ENCODE measurements at places on chromosomes 1 and 21. TPM values are rescaled to one million over a fixed set of nuclear protein-coding genes. Genes with fewer than 3 reads are reported as not detected.
A peak's percentile ranks its signal among the peaks of the same experiment; 100 is the strongest.

DNA sequence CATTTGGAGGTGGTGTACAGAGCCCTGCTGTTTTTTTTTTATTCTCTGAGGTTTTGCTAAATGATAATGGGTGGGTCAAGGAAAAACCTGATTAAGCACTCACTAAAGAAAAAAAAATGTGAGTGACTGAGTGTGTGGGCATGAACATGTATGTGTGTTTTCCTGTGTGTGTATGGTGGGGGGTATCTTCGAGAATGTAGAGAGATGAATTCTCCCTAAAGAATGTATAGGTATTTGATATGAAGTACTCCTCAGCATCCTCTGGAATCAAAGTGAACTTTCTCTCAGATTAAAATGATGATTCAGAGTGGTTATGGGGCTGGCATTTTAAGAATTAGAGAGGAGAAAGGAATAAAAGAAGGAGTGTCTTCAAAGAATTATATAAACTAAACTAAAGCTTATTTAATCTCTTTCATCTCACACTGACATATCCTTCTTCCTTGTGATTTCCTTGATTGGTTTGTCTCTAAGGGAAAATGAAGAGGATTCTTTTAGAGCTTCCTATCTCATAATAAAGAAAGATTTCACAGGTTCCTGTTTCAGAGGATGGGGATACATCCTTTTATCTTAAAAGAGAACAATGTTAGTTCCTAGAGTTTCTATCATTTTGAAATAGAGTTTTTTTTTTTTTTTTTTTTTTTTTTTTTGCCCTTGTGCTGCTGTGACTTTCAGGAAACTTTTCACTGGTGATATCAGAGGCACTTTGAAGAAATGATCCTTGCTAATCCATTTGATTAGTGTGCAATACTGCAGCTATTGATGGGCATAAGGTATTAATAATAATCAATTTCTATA is 23.9 kb downstream of the S1PR1 start:
- H3K27ac ChIP-seq, result no peak overlapping the region
- no peaks in the 10 kb centered on the region for H3K27me3 ChIP-seq
- no peaks in the 10 kb centered on the region for H3K36me3 ChIP-seq
- no peak for DNase-seq
- H3K4me3 ChIP-seq, result no peak overlapping the region
- peaks cover 20% of the 10 kb centered on the region for H3K4me1 ChIP-seq

DNA sequence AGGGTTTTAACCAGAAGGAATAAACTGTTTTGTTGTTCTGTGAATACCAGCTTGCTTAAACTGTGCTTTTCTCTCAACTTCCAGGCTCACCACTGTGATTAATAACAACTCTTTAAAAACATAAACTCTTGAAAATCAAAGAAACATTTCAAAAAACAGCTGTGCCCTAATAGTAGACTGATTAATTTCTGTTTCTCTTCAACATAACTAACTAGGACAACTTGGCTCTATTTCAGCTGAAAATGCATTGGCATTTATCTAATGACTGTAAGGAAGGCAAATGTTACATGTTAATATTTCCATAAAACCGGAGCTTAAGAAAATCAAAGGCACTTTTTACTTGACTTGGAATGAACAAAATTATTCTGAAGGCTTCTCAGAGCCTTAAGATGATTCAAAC is 656.1 kb upstream of the NEGR1 start:
- H3K27ac ChIP-seq, result no peak overlapping the region
- no peaks in the 10 kb centered on the region for H3K4me1 ChIP-seq
- peak; percentile 7 for DNase-seq
- H3K36me3 ChIP-seq, result no peaks in the 10 kb centered on the region
- no peaks in the 10 kb centered on the region for H3K27me3 ChIP-seq
- H3K4me3 ChIP-seq, result no peak overlapping the region

GRCh38 chr1:7345516-7345915 is 425.6 kb upstream of the VAMP3 start:
- no peaks in the 10 kb centered on the region for H3K4me1 ChIP-seq
- H3K4me3 ChIP-seq, result no peak overlapping the region
- no peaks in the 10 kb centered on the region for H3K36me3 ChIP-seq
- H3K27ac ChIP-seq, result no peak overlapping the region
- H3K27me3 ChIP-seq, result no peaks in the 10 kb centered on the region

- peak overlapping the region; percentile 26 for H3K4me3 ChIP-seq
- DNase-seq, result peak; percentile 86
- H3K4me1 ChIP-seq, result peaks cover 31% of the 10 kb centered on the region
- H3K27me3 ChIP-seq, result no peaks in the 10 kb centered on the region
- H3K36me3 ChIP-seq, result no peaks in the 10 kb centered on the region
Observed at GRCh38 chr1:9900142-9901043, 9.7 kb downstream of the CTNNBIP1 start.

GRCh38 chr1:179549368-179549700 is 26.4 kb downstream of the NPHS2 start:
- no peak overlapping the region for H3K4me3 ChIP-seq
- H3K4me1 ChIP-seq, result peaks cover 11% of the 10 kb centered on the region
- no peaks in the 10 kb centered on the region for H3K36me3 ChIP-seq
- no peak overlapping the region for H3K27ac ChIP-seq
- no peak for DNase-seq
- no peaks in the 10 kb centered on the region for H3K27me3 ChIP-seq

DNA sequence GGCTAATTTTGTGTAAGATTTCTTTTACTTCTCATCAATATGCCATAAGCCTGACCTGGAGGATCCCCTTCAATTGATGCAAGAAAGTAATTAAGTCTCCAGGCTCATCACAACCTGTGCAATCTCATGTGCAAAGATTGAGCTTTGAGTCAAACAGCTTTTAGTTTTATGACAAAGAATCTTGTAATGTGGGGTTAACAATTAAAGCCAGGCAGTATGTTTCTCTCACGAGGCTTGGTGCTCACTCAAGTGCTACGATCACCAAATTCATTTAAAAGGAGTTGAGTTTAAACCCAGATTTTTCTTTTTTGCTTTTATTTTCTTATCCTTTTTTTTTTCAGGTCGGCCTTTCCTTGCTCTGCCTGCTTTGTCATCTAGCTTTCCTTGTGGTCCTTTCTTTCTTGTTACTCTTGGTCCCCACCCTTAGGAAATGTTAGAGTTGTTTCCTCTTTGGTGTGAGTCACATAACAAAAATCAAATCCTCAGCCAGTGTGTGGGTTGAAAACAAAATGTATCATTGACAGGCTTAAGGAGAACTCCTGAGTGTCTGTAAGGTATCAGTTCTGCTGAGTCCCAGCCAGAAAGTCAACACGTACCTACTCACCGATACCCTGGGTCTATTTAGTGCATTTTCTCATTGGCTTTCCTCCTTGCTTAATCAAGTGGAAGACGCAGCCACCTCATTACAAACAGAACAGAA is 1037.2 kb downstream of the ADGRL2 start:
- H3K4me1 ChIP-seq, result no peaks in the 10 kb centered on the region
- H3K36me3 ChIP-seq, result no peaks in the 10 kb centered on the region
- no peak for DNase-seq
- H3K27me3 ChIP-seq, result no peaks in the 10 kb centered on the region
- no peak overlapping the region for H3K27ac ChIP-seq

Gene PLA2G2A
- 8.0 TPM for total RNA-seq

DNA sequence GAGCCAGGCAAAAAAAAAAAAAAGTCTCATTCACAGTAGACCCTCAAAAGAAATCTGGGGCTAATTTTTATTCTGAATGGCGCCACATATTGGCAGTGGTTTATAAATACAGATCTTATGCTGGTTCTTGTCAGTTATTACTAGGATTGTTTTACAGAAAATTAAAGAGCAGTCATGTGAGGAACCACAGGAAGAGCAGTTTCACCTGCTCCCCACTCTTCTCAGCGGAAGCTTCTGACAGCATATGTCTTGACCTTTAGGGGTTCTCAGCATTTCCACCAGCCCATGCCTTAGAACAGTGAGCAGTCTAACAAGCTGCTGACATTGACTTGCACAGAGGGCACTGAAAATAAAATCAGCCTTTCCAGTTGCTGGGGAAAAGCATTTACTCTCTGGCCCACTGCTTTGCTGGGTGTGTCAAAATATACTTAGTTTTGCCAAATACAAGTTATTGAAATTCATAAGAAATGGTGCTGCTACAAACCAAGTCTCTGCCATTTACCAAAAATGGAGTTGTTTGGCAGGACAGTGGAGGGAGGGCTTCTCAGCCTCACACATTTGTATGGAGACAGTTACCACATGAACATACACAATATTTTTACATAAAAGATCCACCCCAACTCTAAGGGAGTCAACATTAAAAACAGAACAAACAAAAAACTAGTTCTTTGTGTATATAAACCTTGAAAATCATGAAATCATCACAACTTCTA is 144.2 kb downstream of the SYT2 start:
- no peak for DNase-seq
- peaks cover 85% of the 10 kb centered on the region for H3K4me1 ChIP-seq
- peaks cover 18% of the 10 kb centered on the region for H3K36me3 ChIP-seq

- H3K4me1 ChIP-seq, result peaks cover 11% of the 10 kb centered on the region
- H3K36me3 ChIP-seq, result no peaks in the 10 kb centered on the region
- H3K27me3 ChIP-seq, result no peaks in the 10 kb centered on the region
- H3K4me3 ChIP-seq, result no peak overlapping the region
Observed at GRCh38 chr1:172117800-172118199, 276.5 kb downstream of the DNM3 start.

Gene GLRX2
- 4.3 TPM for total RNA-seq

Gene BSND
- total RNA-seq, result not detected

Gene AMIGO1
- 2.6 TPM for total RNA-seq

DNA sequence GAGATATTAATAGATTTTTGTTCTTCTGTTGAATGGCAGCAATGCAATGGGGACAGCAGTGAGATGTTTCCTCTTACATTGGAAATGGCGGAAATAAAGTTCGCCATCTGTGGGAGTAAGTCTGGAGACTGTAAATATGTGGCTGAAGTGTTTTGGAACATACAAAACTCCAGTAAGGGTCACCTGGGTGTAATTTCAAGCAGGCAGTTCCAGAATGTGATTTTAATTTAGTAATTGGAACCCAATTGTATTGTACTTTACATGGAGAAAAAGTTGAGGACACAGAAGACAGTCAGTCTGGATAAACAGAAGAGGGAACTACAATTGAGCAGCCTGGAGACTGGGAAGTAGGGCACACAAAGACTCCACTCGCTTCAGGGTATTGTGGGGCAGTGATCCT is 108.6 kb downstream of the NTMT2 start:
- no peak for DNase-seq
- no peaks in the 10 kb centered on the region for H3K27me3 ChIP-seq
- no peak overlapping the region for H3K4me3 ChIP-seq
- no peaks in the 10 kb centered on the region for H3K36me3 ChIP-seq
- no peak overlapping the region for H3K27ac ChIP-seq

DNA sequence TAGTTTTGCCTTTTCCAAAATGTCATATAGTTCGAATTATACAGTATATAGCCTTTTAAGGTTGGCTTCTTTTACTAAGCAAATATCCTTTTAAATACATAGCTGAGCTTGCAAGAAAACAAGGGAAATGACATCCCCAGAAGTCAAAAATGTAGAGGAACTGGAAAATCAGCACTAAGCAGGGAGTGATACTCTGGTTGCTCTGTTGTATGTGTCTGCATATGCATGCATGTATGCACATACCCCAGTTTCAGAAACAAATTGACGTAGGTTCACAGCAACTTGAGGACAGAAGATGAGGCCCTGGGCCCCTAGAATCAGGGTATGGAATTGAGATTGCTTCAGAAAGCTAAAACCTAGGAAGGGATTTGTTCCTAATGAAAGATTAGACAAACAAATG is 75.1 kb upstream of the GNG4 start:
- H3K27ac ChIP-seq, result no peak overlapping the region
- no peak overlapping the region for H3K4me3 ChIP-seq

DNA sequence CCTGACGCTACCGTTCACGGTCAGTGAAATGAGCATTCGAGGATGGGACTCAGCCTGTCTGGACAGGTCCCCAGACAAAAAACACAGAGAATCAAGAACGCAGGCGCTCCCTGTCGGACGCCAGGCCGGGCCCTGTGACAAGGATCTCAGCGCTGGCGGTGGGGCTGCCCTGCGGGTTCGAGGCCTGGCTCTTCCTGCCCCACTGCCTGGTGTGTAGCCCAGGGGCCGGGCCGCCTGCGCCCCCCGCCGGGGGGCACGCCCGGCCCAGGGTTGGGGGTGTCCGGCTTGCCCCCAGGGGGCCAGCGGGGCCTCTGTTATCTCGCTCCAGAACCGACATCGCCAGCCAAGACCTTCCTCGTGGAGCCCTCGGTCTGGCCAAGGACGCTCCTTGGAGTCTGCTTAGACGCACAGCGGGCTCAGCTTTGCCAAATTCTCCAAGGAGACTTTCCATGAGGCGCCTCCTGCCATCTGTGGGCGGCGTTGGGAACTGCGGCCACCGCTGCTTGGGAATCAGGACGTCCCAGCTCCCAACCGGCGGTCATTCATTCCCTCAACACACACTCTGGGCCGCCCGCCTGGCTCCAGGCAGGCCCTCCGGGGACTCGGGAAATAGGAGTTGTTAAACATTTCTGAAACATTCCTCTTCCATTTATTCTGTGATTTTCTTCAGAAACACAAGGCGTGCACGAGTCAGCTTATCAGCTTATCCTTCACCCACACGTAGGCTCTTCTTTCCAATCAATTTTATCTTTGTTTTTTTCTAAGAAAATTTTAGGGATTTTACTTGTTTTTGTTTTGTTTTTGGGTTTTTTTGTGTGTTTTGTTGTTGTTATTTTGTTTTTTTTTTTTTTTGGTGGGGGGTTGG is 11.3 kb upstream of the RIPK4 start:
- H3K4me1 ChIP-seq, result peaks cover 25% of the 10 kb centered on the region
- no peaks in the 10 kb centered on the region for H3K36me3 ChIP-seq
- no peak overlapping the region for H3K27ac ChIP-seq

DNA sequence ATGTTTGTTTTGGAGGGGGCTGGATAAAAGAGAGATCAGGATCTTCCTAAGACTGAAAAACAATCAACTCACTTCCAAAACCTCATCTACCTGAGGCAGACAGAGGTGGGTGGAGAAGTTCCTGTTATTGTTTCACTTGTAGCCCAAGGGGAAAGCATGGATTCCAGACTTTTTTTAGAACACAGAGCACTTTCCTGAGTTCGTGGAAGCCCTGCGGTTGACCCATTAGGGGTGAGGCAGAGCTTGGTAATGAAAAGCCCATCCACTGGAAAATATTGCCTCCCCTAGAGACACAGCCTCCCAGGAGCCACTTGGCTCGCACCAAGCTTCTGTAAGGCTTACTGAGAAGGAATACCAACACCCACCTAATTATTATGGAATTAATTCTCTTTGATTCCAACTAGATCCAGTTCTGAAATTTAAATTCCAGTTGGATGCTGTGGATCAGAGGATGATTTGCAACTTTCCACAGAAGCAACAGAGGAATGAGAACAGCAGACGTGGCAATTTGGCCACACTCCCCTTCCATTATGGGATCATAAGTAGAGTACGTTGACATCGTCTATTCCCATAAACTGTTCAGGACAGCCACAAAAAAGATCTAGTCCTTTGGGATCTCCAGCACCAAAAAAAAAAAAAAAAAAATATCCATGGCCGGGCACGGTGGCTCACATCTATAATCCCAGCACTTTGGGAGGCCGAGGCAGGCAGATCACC is 4.1 kb upstream of the PEF1 start:
- no peak overlapping the region for H3K4me3 ChIP-seq
- H3K36me3 ChIP-seq, result peaks cover 8% of the 10 kb centered on the region
- no peak overlapping the region for H3K27ac ChIP-seq
- peaks cover 11% of the 10 kb centered on the region for H3K4me1 ChIP-seq
